ENCODE measurements at places on chromosomes 2 and 18. TPM values are rescaled to one million over a fixed set of nuclear protein-coding genes. Genes with fewer than 3 reads are reported as not detected.

LGALSL gene
- 3.1 TPM for total RNA-seq

REG3G gene
- not detected for total RNA-seq

RAB6C gene
- not detected for total RNA-seq

VAMP5 gene
- total RNA-seq: 88.9 TPM

TIMM21 gene
- 41.5 TPM for total RNA-seq

FAM110C gene
- total RNA-seq: not detected

NTSR2 gene
- total RNA-seq: not detected

SPEG gene
- total RNA-seq: 0.63 TPM

GKN2 gene
- total RNA-seq: not detected

CFAP65 gene
- total RNA-seq: under 0.01 TPM

CCL20 gene
- total RNA-seq: 2.1 TPM

BUB1 gene
- 12.2 TPM for total RNA-seq

TRPM8 gene
- not detected for total RNA-seq

COA5 gene
- 21.1 TPM for total RNA-seq

LIPG gene
- 48.0 TPM for total RNA-seq

IGFBP2 gene
- total RNA-seq: 274 TPM

INSIG2 gene
- total RNA-seq: 11.5 TPM

DSG4 gene
- not detected for total RNA-seq

PRKAG3 gene
- not detected for total RNA-seq

REEP1 gene
- total RNA-seq: 0.09 TPM

CD28 gene
- under 0.01 TPM for total RNA-seq

C1GALT1C1L gene
- total RNA-seq: 0.09 TPM

ERICH2 gene
- not detected for total RNA-seq

FTCDNL1 gene
- total RNA-seq: 1.4 TPM

GPAT2 gene
- total RNA-seq: 11.9 TPM

POTEC gene
- not detected for total RNA-seq

MOGAT1 gene
- total RNA-seq: not detected

UGT1A10 gene
- total RNA-seq: not detected

MGAT4A gene
- total RNA-seq: 25.5 TPM

AGXT gene
- not detected for total RNA-seq

CTNNA2 gene
- not detected for total RNA-seq

CKAP2L gene
- 3.0 TPM for total RNA-seq

DDX18 gene
- total RNA-seq: 50.9 TPM

SGPP2 gene
- total RNA-seq: not detected

MYOM1 gene
- 0.18 TPM for total RNA-seq

KCNG3 gene
- not detected for total RNA-seq

SCN9A gene
- total RNA-seq: 1.2 TPM

DNAJC27 gene
- 1.6 TPM for total RNA-seq

HOXD11 gene
- not detected for total RNA-seq

CSRNP3 gene
- total RNA-seq: not detected

CYP27A1 gene
- total RNA-seq: 5.8 TPM

SLC1A4 gene
- total RNA-seq: 9.2 TPM

MATN3 gene
- total RNA-seq: 0.85 TPM

PGAP1 gene
- total RNA-seq: 8.5 TPM

SF3B6 gene
- total RNA-seq: 168 TPM

HRH4 gene
- total RNA-seq: not detected

AMER3 gene
- total RNA-seq: not detected

HOXD12 gene
- total RNA-seq: not detected

STPG4 gene
- 0.09 TPM for total RNA-seq

DARS1 gene
- total RNA-seq: 59.0 TPM

SCYGR1 gene
- not detected for total RNA-seq

TMEM17 gene
- total RNA-seq: 0.47 TPM

UPP2 gene
- not detected for total RNA-seq
